ENCODE measurements at places on chromosomes 3 and 15. TPM values are rescaled to one million over a fixed set of nuclear protein-coding genes. Genes with fewer than 3 reads are reported as not detected.

GRCh38 chr3:28504976-28505375 lies 156.4 kb upstream of the AZI2 start:
- H3K27me3 ChIP-seq = no peaks in the 10 kb centered on the region
- no peak for DNase-seq
- H3K27ac ChIP-seq = no peak overlapping the region
- no peaks in the 10 kb centered on the region for H3K36me3 ChIP-seq

DNA sequence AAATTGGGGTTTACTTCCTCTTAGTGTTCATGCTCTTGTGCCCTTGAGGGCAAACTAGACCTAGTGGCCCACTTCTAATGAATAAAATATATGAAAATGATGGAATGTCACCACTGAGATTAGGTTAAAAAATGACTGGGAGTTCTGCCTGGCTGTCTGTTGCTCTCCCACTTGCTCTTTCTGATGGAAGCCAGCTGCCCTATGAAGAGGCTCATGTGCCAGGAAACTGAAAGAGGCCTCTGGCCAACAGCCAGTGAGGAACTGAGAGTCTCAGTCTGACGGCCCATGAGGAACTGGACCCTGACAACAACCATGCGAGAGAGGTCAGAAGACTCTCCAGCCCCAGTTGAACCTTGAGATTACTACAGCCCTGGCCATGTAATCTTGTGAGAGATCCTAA lies 107.1 kb upstream of the FHIT start:
- DNase-seq = no peak
- peaks cover 2% of the 10 kb centered on the region for H3K4me1 ChIP-seq
- no peak overlapping the region for H3K27ac ChIP-seq
- peaks cover 13% of the 10 kb centered on the region for H3K27me3 ChIP-seq

DNA sequence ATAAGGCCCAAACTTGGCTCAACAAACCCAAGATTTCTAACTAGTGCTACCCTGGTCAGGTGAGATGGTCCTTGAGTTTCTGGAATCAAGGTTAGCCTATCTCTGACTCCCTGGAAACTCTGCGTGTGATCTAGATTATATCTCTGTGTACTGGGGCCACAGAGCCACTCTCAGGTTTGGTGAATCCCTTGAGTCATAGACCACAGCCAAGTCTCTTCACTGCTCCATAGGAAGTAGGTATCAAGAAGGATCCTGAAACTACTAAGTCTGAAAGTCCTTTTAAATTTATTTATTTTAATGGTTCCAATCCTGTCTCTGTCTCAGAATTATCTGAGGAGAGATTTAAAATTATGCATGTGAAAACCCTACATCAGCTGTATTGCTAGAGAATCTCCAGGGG lies 99.1 kb downstream of the TUSC7 start:
- no peak overlapping the region for H3K27ac ChIP-seq
- no peaks in the 10 kb centered on the region for H3K4me1 ChIP-seq
- H3K27me3 ChIP-seq = no peaks in the 10 kb centered on the region
- DNase-seq = no peak
- no peak overlapping the region for H3K4me3 ChIP-seq

DNA sequence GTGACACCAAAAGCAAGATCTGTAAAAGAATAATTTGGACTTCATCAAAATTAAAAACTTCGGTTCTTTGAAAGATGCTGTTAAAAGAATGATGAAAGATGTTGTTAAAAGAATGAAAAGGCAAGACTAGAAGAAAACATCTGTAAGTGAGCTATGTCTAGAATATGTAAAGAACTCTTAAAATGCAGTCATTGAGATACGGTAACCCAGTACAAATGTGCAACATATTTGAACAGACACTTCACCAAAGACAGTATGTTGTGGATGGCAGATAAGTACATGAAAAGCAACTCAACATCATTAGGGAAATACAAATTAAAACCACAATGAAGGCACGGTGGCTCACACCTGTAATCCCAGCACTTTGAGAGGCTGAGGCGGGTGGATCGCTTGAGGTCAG lies 139.5 kb downstream of the LRIG1 start:
- no peak overlapping the region for H3K4me3 ChIP-seq
- H3K27ac ChIP-seq = no peak overlapping the region
- H3K36me3 ChIP-seq = peaks cover 2% of the 10 kb centered on the region
- no peaks in the 10 kb centered on the region for H3K4me1 ChIP-seq
- no peak for DNase-seq
- H3K27me3 ChIP-seq = no peaks in the 10 kb centered on the region

DNA sequence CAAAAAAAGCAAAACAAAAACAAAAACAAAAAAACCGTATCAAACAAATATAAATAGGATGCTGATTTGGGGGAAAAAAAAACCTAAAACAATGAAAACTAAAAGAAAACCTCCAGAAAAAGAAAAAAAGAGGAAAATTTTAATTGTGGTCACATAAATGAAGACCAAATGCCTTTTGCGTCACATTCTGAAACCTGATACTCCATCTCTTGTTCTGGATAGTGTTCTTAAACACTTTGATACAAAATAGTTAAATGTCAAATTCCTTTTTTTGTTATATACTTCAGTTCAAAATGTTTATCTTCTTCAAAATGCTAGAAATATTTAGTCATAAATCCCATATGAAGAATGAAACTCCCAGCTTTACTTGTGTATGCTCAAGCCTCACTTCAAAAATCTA lies 31.0 kb downstream of the COPS2 start:
- peaks cover 2% of the 10 kb centered on the region for H3K4me1 ChIP-seq
- no peaks in the 10 kb centered on the region for H3K27me3 ChIP-seq
- H3K4me3 ChIP-seq = no peak overlapping the region

DNA sequence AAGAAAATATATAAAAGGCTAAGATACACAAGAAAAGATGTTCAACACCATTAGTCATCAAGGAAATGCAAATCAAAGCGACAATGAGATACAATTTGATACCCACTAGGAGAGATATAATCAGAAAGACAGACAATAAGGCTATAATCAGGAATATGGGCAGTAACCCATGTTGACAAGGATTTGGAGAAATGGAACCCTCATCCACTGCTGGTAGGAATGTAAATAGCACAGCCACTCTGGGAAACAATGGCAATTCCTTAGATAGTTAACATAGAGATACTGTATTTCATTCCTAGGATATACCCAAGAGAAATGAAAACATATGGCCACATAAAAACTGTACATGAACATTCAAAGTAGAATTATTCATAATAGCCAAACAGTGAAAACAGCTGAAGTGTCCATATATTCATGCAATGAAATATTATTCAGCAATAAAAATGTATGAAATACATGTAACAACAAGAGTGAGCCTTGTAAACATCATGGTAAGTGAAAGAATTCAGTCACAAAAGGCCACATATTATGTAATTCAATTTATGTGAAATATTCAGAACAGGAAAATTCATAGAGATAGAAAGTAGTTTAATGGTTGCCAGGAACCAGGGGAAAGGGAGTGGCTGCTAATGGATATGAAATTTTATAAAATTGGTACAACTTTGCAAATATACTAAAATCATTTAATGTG lies 18.2 kb upstream of the COL8A1 start:
- H3K27ac ChIP-seq = no peak overlapping the region
- H3K27me3 ChIP-seq = no peaks in the 10 kb centered on the region
- H3K4me1 ChIP-seq = peaks cover 2% of the 10 kb centered on the region
- H3K36me3 ChIP-seq = no peaks in the 10 kb centered on the region
- H3K4me3 ChIP-seq = no peak overlapping the region

DNA sequence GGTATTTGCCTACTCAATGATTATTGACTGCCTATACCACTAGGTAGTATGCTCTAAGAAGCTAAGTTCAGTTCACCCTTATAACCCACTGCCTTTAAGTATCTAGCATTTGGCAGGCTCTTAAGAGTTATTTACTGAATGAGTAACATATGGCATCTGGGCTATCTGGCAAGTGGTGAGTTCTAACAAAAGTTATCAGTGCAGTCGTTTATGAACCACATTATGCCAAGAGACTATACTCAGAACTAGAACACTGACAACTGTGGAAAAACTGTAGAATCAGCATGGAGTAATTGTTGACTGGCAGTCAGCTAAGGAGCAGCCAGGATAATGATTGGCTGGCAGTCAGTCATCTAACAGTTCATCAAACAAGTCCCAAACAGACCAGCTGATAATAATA lies 25.8 kb downstream of the RAF1 start:
- H3K27ac ChIP-seq = no peak overlapping the region
- no peak overlapping the region for H3K4me3 ChIP-seq
- no peak for DNase-seq
- H3K36me3 ChIP-seq = peaks cover 34% of the 10 kb centered on the region
- no peaks in the 10 kb centered on the region for H3K27me3 ChIP-seq
- peaks cover 11% of the 10 kb centered on the region for H3K4me1 ChIP-seq

DNA sequence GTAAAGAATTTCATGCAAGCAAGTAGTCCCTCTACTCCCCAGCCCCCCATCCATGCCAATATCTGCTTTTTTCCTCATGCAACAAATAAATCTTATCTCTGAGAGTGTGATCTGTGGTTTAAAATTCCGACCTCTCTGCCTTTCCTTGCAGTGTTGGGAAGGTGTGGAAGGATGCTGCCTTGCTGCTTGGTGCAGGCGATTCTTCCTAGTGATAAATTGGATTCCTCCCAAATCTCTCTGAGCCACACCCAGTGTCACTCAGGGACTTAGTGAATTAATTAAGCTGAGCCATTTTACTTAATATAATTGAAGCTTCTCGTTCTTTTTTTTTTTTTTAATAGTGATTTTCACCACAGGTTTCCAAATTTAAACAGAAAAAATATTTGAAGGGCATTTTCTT lies 3.4 kb downstream of the GAP43 start:
- no peaks in the 10 kb centered on the region for H3K36me3 ChIP-seq
- no peak overlapping the region for H3K4me3 ChIP-seq
- H3K27me3 ChIP-seq = peaks cover 55% of the 10 kb centered on the region
- H3K27ac ChIP-seq = no peak overlapping the region

DNA sequence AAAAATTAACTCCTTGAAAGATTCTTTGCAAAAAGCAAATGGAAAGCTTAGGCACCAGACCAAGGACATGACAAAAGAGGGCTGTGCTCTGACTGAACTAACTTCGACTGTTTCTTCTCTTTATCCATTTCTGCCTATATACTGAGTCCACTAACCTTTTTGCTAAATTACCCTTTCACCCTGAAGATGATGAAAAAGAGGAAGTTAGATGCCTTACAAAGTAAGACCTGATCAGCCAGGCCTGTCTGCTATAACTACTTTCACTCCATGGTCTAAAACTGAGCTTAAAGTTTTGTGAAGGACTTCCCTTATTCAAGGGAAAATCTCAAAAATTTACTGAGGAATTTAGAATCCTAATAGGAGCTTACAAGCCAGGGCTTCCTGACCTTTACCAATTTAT lies 6.2 kb upstream of the IGSF10 start:
- DNase-seq = no peak
- H3K4me1 ChIP-seq = no peaks in the 10 kb centered on the region
- peaks cover 11% of the 10 kb centered on the region for H3K27me3 ChIP-seq

- no peak overlapping the region for H3K27ac ChIP-seq
- no peaks in the 10 kb centered on the region for H3K36me3 ChIP-seq
- H3K4me3 ChIP-seq = no peak overlapping the region
- no peak for DNase-seq
- H3K27me3 ChIP-seq = peaks cover 23% of the 10 kb centered on the region
Measured at GRCh38 chr15:39181940-39182339, 398.9 kb upstream of the THBS1 start.

DNA sequence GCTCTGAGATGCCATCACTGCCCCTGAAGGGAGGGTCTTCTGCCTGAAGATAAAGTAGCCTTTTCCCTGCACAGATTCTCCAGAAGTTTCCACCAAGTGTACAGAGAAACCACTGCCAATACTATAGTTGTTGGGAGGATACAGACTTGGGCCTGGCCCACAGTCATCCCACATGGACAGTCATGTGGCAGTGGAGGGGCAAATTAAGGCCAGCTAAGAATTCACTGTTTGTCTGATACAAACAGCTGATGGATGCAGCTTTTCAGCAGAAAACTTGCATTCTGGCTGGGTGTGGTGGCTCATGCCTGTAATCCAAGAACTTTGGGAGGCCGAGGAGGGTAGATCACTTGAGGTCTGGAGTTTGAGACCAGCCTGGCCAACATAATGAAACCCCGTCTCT lies 22.1 kb downstream of the HOMER2 start:
- no peak overlapping the region for H3K4me3 ChIP-seq
- no peak overlapping the region for H3K27ac ChIP-seq
- no peak for DNase-seq
- H3K27me3 ChIP-seq = peaks cover 4% of the 10 kb centered on the region
- H3K36me3 ChIP-seq = no peaks in the 10 kb centered on the region

GRCh38 chr15:100125401-100126191 lies 216.2 kb downstream of the ADAMTS17 start:
- no peak for DNase-seq
- no peak overlapping the region for H3K4me3 ChIP-seq
- H3K27ac ChIP-seq = no peak overlapping the region
- peaks cover 1% of the 10 kb centered on the region for H3K36me3 ChIP-seq

DNA sequence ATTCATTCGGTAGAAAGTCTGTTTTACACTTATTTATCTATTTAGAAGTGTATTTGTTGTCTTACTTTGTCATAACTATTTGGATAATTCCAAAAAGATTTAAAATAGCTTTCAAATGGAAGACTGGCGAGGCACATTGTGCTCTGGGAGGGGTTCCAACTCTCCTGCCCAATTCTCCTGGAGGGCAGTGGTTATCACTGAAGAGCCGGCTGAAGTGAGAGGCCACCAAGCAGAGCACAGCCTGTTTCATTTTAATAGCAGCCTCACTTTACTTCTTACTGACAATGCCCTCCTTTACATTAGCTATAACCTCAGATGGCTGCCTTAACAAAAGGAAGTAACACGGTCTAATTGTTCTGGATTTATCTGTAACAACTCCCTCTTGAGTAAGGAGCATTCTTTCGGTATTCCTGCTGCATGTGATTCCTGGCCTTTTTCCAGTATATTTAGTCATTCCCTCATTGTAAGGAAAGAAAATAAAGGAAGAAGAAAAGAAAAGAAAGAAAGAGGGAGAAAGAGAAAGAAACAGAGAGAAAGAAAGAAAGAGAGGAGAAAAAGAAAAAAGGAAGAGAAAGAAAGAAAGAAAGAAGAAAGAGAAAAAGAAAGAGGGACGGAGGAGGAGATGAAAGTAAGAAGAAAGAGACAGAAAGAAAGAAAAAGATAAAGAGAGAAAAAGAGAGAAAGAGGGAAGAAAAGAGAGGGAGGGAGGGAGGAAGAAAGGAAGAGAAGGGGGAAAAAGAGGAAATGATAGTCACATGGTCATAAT lies 339.8 kb upstream of the WNT5A start:
- H3K4me1 ChIP-seq = no peaks in the 10 kb centered on the region
- no peaks in the 10 kb centered on the region for H3K36me3 ChIP-seq
- no peak overlapping the region for H3K27ac ChIP-seq
- H3K4me3 ChIP-seq = no peak overlapping the region

GRCh38 chr3:50375258-50375931 lies 16.1 kb upstream of the TMEM115 start:
- H3K36me3 ChIP-seq = no peaks in the 10 kb centered on the region
- no peak for DNase-seq
- peaks cover 4% of the 10 kb centered on the region for H3K4me1 ChIP-seq
- no peak overlapping the region for H3K27ac ChIP-seq
- H3K4me3 ChIP-seq = no peak overlapping the region

GRCh38 chr3:10855871-10856662 lies 40.0 kb downstream of the SLC6A11 start:
- H3K4me1 ChIP-seq = no peaks in the 10 kb centered on the region
- H3K27me3 ChIP-seq = peaks cover 8% of the 10 kb centered on the region
- DNase-seq = no peak
- H3K4me3 ChIP-seq = no peak overlapping the region
- H3K36me3 ChIP-seq = no peaks in the 10 kb centered on the region
- no peak overlapping the region for H3K27ac ChIP-seq

The GRK7 gene
- total RNA-seq = not detected

The RYR3 gene
- total RNA-seq = not detected

The UPK1B gene
- not detected for total RNA-seq

The NR1I2 gene
- total RNA-seq = 0.33 TPM

The KLF15 gene
- total RNA-seq = 0.11 TPM

The SEMA3G gene
- total RNA-seq = 0.06 TPM

The C15orf40 gene
- 28.5 TPM for total RNA-seq

The APH1B gene
- total RNA-seq = 19.1 TPM

The GOLGA6L25 gene
- total RNA-seq = not detected

The CPEB1 gene
- total RNA-seq = 0.58 TPM

The DGKG gene
- total RNA-seq = 0.54 TPM
